ENCODE measurements at places on chromosomes 3 and 15.

DNA sequence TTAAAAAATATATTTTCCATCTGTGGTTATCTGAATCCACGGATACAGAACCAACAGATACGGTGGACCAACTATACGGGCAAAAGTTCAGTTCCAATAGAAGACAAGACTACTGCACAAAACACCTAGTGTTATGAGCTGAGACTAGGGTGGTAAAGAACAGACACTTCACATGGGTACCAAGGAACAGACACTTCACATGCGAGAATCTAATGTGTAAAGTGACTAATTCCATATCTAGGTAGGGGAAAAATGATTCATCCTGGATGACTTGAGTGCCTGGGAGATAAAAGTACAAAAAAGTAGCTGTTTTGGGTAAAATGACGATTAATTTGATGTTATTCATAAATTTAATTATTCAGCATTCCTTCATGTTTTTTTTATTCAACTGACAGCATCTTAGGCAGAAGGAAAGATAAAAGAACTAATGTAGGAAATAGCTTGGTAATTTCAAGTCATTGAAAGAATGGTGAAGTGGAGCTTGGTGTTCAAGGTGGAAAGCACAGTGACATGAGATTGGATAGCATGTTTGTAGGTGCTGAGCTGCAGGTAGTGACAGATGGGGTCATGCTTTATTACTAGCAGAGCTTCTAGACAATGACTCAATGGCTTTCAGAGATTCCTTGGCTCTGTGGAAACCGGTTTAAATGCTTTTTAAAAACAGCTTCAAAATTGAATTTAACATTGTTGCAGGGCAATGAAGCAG, 5.2 kb downstream of the CD200 start:
- no peak for DNase-seq

DNA sequence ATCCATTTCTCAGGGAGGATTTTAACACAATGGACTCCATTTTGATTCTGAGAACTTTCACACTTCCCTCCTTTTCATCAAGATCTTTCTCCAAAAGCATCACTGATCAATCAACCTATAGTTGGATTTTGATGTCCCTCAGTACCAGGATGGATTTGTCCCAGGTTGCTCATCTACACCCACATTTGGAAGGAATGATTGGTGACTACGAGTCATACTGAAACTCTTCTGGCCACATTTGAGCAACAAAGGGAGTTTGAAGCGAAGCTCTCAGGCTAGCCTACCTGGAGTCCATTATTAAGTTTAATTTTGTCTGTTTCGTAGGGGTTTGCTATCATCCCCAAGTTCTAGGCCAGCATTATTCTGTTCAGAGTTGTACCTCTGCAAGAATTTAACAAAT, 31.3 kb upstream of the ATP8B4 start:
- no peak for DNase-seq

- DNase-seq = peak; percentile 5
These were observed 21.3 kb downstream of the ITGA11 start for GRCh38 chr15:68410466-68411342.

- DNase-seq = no peak
These were observed 91.7 kb upstream of the MITF start for GRCh38 chr3:69647511-69648110.

DNA sequence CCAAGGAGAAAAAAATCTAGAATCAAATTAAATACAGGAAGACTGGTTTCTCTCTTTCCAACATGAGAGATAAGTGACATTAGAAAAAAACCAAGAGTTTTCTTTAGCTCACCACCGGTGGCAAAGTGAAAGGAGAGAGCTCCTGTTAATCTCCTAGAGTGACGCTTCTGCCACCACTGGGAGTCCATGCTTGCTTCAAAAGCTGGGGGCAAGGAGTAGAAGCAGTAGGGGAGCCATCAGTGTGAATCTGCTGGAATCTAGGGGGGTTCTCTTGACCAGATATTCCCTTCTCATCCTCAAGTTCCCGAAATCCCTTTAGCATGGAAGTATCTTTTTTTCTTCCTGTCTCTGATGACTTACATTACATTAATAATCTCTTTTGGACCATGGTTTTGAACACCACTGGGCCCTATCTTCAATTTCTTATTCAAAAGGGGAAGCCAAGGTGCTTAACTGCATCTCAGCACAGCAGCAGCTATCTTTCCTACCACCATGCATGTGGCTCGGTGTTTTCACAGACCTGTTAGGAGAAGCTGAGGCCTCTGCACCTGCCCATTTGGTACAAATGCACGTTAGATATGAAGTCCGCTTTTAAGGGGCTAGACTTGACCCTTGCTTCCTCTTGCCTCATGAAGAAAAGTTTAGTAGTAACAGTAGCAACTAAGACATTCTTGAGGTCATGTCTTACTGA, 6.6 kb upstream of the ICE2 start:
- DNase-seq = no peak

DNA sequence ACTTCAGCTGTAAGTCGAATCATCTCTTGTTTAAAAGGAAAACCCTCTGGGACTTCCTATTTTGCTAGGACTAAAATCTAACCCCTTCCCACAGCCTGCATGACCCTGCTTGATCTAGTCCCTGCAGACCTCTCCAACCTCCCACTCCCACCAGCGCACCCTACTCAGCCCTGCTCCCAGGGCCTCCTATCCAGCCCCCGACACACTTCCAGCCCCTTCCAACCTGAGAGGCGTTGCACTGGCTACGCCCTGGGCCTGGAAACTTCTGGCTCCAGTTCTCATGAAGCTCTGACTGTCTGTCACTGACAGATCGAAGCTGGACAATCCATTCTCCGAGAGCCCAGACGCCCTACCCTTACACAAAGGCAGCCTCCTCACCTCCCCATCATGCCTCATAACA, 21.8 kb downstream of the NTRK3 start:
- no peak for DNase-seq

DNA sequence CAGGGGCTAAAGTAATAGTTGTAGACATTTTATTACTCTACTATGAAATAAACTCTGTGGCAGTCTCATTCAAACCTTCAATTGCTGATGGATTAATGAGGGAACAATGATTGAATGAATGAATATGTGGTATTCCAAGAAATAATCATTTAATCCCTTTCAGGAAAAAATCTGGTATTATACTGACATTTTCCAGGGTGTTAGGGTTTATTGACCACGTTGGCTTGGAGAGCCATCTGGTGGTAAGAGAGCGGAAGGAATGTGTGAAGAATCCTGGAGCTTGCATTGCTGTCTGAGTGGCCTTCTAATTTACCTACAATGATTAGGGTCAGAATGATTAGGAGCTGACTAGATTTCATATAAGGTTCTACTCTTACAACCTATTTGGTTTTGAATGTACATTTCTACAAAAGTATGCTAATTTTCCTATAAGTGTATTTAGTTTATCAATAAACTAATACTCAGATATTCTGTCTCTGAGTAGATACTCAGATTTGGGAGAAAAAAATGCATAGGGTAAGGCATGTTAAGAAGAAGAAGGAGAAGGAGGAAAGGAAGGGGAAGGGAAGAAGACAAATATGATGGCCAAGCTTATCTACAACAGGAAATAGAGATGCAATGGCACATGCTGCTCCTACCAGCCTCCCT, 249.9 kb downstream of the ROBO1 start:
- no peak for DNase-seq

GRCh38 chr3:51819709-51820406, 40.8 kb upstream of the IQCF6 start:
- DNase-seq = peak; percentile 47

DNA sequence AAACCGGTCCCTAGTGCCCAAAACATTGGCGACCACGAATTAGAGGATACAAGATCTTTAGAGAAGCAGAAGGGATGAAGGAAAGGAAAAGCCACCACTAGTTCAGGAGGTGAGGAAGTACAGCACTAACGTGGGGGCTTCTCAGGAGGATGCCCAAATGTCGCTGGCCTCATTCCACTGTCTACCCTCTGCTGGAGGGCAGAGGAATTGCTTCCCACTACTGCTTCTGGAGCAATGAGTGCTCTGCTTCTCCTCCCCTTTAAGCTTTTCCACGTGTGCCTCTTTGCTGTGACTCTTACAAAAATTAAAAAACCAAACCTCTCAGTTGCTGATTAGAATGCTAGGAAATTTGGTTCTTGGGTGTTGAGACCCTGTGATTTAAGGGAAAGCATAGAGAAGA, 281.3 kb downstream of the CLSTN2 start:
- DNase-seq = no peak

DNA sequence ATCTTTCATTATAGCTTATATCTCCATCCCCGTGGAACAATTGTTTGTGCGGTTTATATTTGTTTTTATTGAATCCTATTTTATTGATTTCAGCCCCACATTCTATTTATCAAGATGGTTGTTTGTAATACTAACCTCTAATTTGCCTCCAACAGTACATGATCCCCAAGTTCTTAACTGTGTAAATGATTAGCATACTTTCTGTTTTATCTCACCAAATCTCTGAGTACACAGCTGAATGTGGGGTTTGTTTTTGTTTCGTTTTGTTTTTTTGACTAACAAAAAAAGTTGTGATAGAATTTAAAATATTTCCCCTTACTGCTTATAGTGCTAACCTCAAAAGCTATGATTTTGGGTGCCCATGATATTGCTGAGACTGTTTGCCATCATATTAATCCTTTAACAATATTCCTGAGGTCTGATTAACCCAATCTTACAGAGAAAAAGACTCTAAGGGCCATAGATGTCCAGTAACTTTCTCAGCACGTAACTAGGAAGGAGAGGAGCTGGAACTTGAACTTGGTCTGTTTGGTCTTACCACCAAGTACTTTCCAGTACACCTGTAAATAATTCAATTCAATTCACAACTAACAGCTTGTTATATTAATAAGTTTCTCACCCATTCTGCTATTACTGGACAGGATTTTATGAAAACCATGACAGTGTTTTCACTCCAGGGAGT, 789.8 kb downstream of the TUSC7 start:
- no peak for DNase-seq

DNA sequence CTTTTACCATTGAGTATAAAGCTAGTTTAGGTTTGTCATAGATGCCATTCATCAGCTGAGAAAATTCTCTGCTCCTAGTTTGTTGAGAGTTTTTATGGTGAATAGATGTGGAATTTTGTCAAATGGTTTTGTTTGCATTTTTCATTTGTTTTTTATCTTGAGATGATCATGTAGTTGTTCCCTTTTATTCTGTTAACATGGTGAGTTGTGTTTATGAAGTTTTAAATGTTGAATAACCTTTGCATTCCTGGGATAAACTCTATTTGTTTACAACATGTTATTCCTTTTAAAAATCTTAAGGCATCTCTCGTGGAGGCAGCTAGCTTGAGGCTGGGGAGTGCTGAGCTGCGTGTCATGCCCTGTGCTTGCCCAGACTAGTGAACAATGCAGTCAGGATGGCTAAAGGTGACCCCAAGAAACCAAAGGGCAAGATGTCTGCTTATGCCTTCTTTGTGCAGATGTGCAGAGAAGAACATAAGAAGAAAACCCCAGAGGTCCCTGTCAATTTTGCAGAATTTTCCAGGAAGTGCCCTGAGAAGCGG, 48.5 kb downstream of the ANAPC13 start:
- no peak for DNase-seq
